Fibroblast of villous mesenchyme (primary cell): ENCODE measurements at places on chromosomes 3 and 15. TPM values are rescaled to one million over a fixed set of nuclear protein-coding genes. Genes with fewer than 3 reads are reported as not detected.
A peak's percentile ranks its signal among the peaks of the same experiment; 100 is the strongest.

The HYAL1 gene
- 1.6 and 2.6 TPM in 2 replicates for total RNA-seq

The CCNB2 gene
- total RNA-seq = 19.6 and 27.2 TPM in 2 replicates

The CRBN gene
- total RNA-seq = 40.2 and 47.7 TPM in 2 replicates

The P2RY1 gene
- 0.32 and 0.43 TPM in 2 replicates for total RNA-seq

- DNase-seq = peak; percentile 53
Measured at GRCh38 chr15:22872936-22873701, 34.7 kb downstream of the NIPA2 start.

- DNase-seq = peak; percentile 69
Measured at GRCh38 chr15:96070636-96071035, 259.9 kb upstream of the NR2F2 start.

- DNase-seq = no peak
Measured at GRCh38 chr3:58622892-58623291, 43.7 kb downstream of the FAM3D start.

- DNase-seq = no peak
Measured at GRCh38 chr3:73046195-73046594, 15.3 kb upstream of the EBLN2 start.

GRCh38 chr15:89356634-89357298 is 22.1 kb upstream of the POLG start:
- no peak for DNase-seq

The EAF2 gene
- total RNA-seq = 0.32 and 0.43 TPM in 2 replicates

The CORO2B gene
- total RNA-seq = 8.7 and 9.5 TPM in 2 replicates

DNA sequence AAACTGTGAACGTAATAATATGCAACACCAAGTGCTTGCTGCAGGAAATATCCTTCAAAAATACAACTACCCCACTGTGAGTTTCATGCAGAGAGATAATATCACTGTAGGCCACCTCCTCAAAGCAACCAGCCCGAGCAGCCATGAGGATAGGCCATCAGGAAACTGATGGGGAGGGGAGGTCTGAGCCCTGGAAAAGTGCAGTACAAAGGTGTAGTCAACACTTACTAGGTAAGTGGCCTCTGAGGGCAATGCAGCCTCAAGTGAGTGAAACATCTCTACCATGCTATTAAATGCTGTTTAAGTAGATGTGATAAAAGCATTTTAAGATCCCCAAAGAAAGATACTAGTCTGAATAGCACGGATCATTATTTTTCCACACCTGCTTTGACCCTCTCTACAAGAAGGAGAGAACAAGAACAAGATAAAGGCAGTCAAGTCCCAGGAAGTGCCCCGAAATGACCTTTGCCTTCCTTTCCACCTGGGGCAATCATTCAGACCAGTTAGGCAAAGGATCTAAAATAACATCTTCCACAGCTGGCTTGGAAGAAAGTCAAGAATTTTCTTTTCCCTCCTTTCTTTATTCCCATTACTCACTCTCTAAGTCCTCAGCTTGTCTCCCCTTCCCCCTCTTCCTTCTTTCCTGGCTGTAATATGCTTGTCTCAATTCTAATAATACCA is 62.8 kb downstream of the FMN1 start:
- peak; percentile 47 for DNase-seq

- peak; percentile 48 for DNase-seq
Measured at GRCh38 chr3:33645060-33645647, 72.9 kb downstream of the CLASP2 start.

DNA sequence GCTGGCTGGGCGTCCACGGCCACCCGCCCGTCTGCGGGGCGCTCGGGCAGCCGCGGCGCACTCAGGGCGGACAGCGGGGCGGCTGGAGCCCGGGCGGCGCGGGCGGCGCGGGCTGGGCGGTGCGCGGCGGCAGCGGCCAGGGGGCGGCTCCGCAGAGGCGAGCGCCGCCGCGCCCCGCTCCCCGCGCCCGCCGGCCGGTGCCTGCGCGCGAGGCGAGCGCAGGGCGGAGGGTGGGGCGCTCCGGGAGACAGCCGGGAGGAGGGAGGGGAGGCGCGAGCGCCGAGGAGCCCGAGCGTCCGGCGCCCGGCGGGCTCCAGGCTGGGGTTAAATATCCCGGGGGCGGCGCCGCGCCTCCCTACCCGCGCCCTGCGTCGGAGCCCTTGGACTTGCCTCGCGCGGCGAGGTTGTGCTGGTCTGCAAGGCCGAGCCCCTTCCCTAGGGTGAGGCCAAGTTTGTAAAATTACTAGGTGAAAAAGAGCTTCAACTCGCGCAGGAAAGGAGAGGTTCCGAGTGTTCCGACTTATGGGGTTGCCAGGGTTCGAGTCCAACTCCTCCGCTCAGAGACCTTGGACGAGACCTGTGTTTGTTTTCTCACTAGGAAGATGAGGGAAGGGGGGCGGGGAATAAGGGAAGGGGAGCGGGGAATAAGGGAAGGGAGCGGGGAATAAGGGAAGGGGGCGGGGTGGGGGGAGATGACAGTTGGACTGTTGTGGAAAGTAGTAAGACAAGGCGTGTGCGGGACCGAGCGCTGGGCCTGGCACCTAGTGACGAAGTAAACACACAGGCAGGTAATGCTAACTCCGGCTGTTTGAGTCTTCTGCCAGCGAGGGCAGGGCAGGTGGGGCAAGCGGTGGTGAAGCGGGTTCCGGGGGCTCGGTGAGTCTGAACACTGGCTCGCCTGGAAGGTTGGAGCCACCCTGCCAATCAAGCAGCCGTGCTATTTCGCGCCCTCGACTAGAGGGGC is at the start of gene TNFAIP8L3:
Gene TNFAIP8L3, minus strand, starts transcription at position 301 of the 964 bp plus-strand sequence. CDS start 311 bp downstream, outside the sequence.
- no peak for DNase-seq

- DNase-seq = peak; percentile 74
Measured at GRCh38 chr15:62059816-62060112, 483 bp downstream of the VPS13C start.

DNA sequence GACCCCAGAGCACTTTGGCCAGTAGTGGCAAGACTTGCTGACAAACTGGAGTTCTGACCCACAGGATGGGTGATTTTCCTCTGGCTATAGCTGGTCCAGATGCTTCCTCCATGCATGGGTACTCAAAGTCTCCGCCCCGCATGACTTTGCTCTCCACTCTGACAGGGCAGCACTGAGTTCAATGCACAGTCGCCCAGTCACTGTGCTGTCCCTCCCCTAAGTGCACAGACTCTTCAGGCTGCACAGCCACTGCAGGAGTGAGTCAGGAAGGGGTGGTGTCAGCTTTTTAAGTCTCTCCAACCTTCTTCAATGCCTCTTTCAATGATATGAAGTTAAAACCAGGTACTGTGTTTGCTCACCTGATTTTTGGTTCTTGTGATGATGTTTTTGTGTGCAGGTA is 17.8 kb downstream of the TEX9 start:
- DNase-seq = no peak

The ZNF860 gene
- total RNA-seq = 0.86 and 0.97 TPM in 2 replicates

- DNase-seq = no peak
Measured at GRCh38 chr3:45244356-45244755, 18.3 kb upstream of the TMEM158 start.

The SLC6A1 gene
- not detected in 2 replicates for total RNA-seq

- DNase-seq = peak; percentile 79
Measured at GRCh38 chr3:99753268-99753975, 64.2 kb upstream of the CMSS1 start.

DNA sequence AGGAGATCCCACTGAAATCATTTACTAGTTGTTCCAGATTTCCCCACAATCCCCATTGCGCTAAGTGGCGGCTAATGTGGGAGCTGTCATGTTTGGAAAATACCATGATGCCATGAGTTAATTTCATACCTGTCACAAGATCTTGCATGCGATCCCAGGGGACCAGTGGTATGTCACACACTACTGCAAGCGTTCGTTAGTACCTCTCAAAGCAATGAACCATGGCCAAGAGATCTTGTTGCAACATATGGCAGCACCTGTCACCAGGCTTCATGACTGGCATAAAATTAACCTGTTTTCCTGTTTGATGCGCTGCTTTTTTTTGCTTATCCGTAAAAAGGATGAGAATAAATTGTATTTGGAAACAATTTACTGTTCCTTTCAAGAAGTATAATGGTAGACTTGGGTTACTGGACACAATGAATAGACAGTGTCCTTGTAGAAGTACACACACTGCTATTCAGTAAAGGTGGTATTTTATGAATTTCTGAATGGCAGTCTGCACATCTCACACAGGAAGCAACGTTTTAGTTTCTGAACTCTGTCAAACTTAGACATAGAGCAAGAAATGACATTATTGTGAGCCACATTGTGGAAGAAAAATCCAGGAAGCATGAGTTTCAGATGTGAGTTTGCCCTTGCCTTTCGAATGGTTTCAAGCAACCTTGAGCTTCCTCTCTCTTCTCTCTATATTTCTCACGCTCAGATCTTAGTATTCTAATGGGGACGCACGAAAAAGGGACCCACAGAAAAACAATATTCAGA is 81.9 kb downstream of the CHL1 start:
- no peak for DNase-seq

The GOLGA8G gene
- total RNA-seq = not detected in 2 replicates

DNA sequence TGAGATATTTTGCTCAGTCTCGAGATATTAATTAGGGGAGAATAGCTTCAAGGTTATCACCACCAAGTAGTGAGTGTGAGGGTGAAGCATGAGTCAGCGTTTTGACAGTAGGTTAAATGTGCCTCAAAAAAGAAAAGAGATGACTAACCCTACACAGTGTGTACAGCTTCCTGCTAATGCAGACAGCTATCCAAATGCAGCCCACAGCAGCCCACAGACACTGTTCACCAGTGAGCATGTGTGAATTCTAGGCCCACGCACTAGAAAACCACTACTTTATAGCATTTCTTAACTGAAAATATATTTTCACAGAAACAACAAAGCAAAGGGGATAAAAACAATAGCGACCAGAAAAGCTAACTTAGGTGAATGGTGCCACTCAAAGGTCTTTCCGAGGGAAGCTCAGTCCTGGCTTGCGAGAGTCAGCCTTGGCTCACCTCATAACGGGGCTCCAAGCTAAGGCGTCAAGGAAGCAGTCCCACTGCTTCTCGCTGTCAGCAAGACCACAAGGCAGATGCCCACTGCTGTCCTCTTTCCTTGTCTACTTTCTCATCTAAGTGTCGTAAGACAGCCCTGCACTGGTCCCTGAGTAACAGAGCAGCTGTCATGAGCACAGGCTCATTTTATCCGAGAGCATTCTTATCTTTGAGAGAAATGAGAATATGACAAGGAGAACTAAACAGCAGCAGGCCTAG is 47.6 kb downstream of the TXNRD3 start:
- DNase-seq = peak; percentile 49

GRCh38 chr3:103134023-103134724 is 699.4 kb downstream of the ZPLD1 start:
- DNase-seq = no peak

GRCh38 chr15:36654866-36655265 is 75.4 kb downstream of the CDIN1 start:
- DNase-seq = no peak

DNA sequence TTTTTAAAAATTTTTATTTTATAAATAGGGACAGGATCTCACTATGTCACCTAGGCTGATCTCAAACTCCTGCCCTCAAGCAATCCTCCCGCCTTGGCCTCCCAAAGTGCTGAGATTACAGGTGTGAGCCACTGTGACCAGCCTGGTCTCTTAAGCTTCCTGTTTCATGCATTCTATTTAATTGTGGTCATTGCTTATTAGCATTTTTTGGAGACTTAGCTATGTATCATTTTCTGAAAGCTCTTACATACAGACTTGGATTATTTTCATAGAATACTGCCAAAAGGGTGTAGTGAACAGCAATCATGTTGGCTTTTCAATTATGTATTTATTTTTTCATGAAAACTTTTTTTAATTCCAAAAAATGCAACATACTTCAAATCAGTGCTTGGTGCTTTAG is 51.5 kb upstream of the DCUN1D1 start:
- DNase-seq = no peak

- DNase-seq = no peak
Measured at GRCh38 chr3:40079847-40080240, 229.7 kb upstream of the EIF1B start.
